ENCODE measurements at places on chromosomes 6 and 20.

GRCh38 chr20:17859616-17860232 is 108.9 kb downstream of the SNX5 start:
- no peaks in the 10 kb centered on the region for H3K27me3 ChIP-seq
- no peaks in the 10 kb centered on the region for H3K36me3 ChIP-seq
- H3K27ac ChIP-seq = no peak overlapping the region

- H3K4me3 ChIP-seq = no peak overlapping the region
- H3K27me3 ChIP-seq = no peaks in the 10 kb centered on the region
- H3K36me3 ChIP-seq = no peaks in the 10 kb centered on the region
- H3K27ac ChIP-seq = no peak overlapping the region
- no peak for DNase-seq
- no peaks in the 10 kb centered on the region for H3K4me1 ChIP-seq
These were observed 89.1 kb downstream of the MKKS start for GRCh38 chr20:10344953-10345352.

GRCh38 chr6:89315249-89315885 is at the start of gene GABRR2:
GABRR2 (minus strand) TSS chr6:89315299; CDS start chr6:89315165, 134 bp downstream.
- no peak within 1 kb of the TSS for H3K4me3 ChIP-seq
- no peaks in the 10 kb centered on the region for H3K4me1 ChIP-seq
- no peaks in the 10 kb centered on the region for H3K36me3 ChIP-seq
- H3K27ac ChIP-seq = no peak within 1 kb of the TSS
- no peak for DNase-seq
- H3K27me3 ChIP-seq = no peaks in the 10 kb centered on the region

DNA sequence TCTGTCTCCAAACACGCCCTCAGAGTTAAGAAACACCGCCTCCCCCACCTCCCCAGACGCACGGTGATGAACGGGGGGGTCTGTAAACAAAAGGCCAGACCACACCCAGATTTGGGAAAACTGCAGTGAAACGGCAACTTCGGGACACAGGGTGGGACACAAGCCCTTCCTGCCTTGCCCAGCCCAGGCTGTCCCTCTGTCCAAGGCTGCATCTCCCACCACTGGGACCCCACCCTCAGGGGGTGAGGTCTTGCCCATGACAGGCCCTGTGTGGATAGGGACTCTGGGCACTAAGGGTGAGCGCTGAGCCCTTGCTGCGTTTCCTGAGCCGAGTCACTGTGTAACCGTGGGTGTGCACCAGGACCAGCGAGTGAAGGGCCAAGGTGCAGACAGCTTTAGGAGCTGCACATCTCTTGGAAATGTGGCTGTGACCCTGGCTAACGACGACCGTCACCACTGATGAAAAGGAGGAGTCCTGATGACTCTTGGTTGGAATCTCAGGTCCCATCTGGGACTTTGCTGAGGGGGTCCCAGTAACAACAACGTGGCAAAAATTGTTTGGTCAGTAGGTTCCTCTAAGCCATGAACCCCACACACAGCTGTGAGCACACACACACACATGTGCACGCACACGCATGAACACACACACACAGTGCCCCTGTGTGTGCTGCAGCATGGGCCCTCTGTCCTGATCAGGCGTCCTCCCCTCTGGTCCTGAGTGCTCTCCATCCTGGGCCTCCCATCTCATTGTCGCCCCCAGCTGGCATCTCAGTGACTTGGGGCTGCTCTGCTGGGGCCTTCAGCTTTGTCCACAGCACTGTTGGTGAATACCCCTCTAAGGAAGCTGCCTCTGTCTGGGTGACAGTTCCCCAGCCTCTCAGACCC is 100.6 kb downstream of the RAMACL start:
- H3K4me1 ChIP-seq = peaks cover 12% of the 10 kb centered on the region
- H3K36me3 ChIP-seq = no peaks in the 10 kb centered on the region
- H3K27me3 ChIP-seq = no peaks in the 10 kb centered on the region
- H3K4me3 ChIP-seq = no peak overlapping the region
- DNase-seq = no peak
- H3K27ac ChIP-seq = no peak overlapping the region

DNA sequence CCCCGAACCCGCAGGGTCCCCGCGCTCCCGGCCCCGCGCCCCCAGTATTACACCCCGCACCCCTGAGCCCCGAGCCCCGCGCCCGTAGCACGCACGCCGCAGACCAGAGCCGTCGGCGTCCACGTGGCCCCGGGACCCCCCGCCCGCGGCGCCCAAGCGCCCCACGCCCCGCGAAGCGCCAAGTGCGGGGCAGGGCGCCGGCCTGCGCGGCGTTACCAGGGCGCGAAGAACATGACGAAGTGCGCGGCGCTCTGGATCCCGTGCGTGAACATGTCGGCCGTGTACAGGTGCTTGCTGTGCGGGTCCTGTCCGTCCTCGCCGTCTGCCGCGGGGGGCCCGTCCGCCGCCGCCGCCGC is 312 bp downstream of the TXNDC5 start:
- H3K36me3 ChIP-seq = peaks cover 40% of the 10 kb centered on the region
- peak overlapping the region; percentile 45 for H3K4me3 ChIP-seq
- peak overlapping the region; percentile 100 for H3K27ac ChIP-seq
- H3K4me1 ChIP-seq = peaks cover 44% of the 10 kb centered on the region
- DNase-seq = no peak

- no peak overlapping the region for H3K4me3 ChIP-seq
- peaks cover 100% of the 10 kb centered on the region for H3K27me3 ChIP-seq
- no peak overlapping the region for H3K27ac ChIP-seq
- no peaks in the 10 kb centered on the region for H3K36me3 ChIP-seq
These were observed 5.3 kb upstream of the PCK1 start for GRCh38 chr20:57555457-57556184.

- H3K4me1 ChIP-seq = peaks cover 16% of the 10 kb centered on the region
- H3K36me3 ChIP-seq = no peaks in the 10 kb centered on the region
- no peaks in the 10 kb centered on the region for H3K27me3 ChIP-seq
- no peak overlapping the region for H3K27ac ChIP-seq
These were observed 136.3 kb downstream of the CFAP61 start for GRCh38 chr20:20188647-20189046.

- DNase-seq = no peak
- H3K4me1 ChIP-seq = no peaks in the 10 kb centered on the region
- peaks cover 56% of the 10 kb centered on the region for H3K27me3 ChIP-seq
These were observed 40.8 kb downstream of the NCR2 start for GRCh38 chr6:41376176-41376575.

Measured in MM.1S (cell line).